Adipocyte (in vitro differentiated cells): ENCODE measurements at places on chromosomes 1 and 21.

DNA sequence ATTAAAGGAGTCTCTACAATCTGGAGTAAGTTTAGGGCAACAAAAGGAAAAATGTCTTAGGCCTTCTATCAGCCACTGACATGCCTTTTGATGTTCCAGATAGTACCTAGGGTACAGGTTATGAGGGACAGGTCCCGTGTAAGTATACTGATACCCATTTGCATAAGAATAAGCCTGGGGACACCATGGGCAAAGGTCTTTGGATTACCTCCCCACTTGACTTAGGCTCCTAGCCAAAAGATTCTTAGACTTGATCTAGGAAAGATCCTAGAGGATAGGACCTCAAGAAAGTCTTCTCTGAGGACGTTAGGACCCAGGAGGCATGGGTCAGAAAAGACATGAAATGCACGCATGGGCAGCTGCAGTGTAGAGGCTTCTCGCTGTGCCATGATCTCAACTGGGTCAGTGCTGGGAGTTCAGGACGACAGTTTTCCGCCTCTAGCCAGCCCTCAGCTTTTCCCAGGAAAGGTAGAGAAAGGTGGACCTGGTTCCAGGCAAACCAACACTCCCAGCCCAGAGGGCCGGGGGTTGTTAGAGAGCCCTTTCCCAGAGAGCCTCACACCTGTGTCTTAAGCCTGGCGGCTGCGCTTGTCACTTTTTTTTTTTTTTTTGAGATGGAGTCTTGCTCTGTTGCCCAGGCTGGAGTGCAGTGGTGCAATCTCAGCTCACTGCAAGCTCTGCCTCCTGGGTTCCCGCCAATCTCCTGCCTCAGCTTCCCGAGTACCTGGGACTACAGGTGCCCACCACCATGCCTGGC lies 26.6 kb downstream of the MSTO1 start:
- DNase-seq: no peak

DNA sequence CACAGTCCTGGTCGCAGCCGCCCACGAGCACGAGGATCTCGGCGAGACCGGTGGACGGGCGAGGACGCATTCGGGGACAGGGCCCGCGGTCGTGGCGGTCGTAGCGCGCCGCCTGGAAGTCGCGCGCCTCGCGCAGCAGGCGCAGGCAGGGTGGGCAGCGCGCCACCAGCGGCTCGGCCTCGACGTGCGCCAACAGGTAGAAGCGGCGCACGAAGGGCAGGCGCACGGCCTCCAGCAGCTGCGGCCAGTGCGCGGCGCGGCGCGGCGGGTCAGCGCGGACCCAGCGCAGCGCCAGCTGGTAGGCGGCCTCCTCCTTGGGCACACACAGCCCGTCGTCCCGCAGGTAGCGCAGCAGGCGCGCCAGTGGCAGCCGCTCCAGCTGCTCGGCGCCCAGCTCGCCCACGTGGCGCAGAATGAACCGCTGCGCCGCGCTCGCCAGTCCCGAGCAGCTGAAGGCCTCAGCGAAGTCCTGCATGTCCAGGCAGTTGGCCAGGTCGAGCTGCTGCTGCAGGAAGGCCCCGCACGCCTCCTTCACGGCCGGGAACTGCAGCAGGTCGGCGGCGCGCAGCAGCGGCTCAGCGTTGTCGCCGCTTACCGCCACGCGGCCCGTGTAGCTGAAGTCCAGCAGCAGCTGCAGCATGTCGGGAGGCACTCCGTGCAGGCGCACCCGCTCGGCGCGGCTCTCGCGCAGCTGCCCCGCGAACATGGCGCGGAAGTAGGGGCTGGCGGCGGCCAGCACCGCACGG lies 573 bp downstream of the KLHL21 start:
- DNase-seq: peak; percentile 53

DNA sequence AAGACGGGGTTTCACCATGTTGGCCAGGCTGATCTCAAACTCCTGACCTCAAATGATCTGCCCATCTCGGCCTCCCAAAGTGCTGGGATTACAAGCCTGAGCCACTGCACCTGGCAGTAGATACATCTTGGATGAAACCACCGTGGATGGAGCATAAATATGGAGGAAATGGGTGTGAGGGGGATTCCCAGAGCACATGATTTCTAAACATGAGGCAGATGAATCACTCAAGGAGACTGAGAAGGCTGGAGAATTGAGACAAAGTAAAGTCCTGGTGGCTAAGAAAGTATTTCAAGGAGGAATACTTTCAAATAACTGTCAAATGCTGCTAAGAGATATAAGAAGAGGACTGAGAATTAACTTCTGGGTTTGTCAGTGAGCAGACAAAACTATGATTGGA lies 5.4 kb upstream of the PGBD5 start:
- DNase-seq: no peak

DNA sequence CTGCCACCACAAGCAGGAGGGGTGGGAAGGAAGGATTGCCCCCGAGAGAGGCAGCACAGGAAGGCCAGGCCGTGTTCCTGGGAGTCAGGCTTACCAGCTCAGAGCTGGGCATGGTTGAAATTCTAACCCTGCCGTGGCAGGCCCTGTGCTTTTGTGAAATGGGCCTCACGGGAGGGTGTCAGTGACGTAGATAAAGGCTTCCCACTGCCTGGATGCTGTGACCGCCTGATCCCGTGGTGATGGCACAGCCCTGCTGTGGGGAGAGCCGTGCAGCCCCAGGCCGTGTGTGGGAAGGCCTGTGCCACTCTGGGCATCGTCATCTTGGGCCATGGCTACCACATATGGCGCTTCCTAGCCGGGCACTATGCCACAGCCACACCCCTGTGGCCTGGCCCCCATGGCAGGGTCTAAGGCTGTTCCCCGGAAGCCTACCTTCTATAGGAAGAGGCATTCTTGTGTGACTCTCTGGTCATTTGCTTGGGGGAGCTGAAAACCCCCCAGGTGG lies 161.3 kb downstream of the PCBP3 start:
- DNase-seq: no peak

DNA sequence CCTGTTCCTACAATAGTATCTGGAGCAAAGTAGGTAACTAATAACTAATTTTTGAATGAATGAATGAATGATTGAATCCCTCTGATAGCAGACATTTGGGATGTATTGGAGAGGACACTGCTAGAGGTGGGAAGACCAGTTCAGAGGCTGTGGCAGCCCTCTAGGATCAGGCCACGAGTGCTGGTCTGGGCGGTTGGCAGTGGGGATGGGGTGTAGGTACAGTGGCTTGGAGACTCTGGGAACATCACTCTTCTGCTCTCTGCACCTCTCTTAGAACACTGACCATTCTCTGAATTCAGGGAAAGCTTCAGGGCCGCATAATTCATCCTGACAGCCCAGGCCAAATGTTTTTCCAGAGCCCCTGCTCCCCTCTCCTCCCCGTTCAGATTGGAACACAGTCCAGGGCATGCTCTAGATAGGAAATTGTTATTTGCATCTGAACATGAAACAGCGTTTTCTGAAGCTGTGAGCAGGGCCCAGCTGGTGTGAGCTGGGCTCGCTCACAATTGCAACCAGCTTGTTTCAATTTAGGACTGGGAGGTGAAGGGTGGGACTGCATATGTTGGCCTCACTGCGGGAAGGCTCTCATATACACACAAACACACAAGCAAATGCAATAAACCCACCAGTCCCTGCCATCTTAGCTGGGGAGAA lies 253.1 kb upstream of the USP24 start:
- peak; percentile 59 for DNase-seq

GRCh38 chr1:210935905-210936304 lies 198.0 kb downstream of the KCNH1 start:
- no peak for DNase-seq

- DNase-seq: no peak
Measured at GRCh38 chr1:213772128-213773063, 215.4 kb upstream of the PROX1 start.

- no peak for DNase-seq
Measured at GRCh38 chr1:28956038-28956464, 41.7 kb downstream of the EPB41 start.

- no peak for DNase-seq
Measured at GRCh38 chr21:35981514-35982070, 78.7 kb downstream of the SETD4 start.

DNA sequence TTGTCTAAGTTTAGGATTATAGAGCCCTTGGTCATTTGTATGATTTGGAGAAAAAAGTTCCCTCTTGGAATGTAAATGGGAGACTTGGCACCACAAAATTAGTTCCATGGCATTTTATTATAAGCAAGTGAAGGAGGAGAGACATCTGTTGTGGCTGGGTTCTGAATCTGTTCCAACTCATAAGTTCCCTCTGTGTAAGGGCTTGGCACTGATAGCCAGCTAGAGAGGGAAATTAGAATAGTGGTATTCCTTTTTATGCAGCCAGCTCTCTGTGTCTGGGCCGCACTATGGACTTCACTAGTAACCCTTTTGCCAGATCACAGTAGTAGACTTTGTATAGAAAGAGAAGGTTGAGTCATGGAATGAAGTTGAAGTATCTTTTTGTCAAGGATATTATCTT lies 31.1 kb downstream of the GNAI3 start:
- no peak for DNase-seq

DNA sequence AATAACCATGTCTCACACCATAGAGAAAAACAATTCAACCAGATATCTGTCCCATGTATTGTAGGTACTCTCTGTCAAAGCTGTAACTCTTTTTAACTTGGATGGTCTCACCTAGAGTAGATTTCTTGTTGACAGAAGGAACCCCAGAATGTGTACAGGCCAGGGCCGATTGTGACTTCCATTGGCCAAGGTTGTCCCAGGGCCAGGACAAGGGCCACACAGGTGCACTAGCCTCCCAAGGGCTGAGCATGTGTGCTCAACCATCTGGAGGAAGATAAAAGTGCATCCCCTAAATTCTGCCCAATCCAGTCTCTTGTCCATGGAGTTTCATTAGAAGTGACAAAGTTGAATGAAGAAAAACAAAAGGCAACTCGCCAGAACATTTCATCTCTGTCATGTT lies 51.8 kb downstream of the SETD4 start:
- DNase-seq: no peak

GRCh38 chr1:206723805-206724472 lies 39.2 kb downstream of the MAPKAPK2 start:
- peak; percentile 74 for DNase-seq

- no peak for DNase-seq
Measured at GRCh38 chr1:1596493-1597274, 3.3 kb downstream of the FNDC10 start.

GRCh38 chr1:25710583-25711347 lies 89.2 kb upstream of the SELENON start:
- DNase-seq: peak; percentile 19

GRCh38 chr1:36963006-36963405 lies 71.3 kb downstream of the GRIK3 start:
- DNase-seq: no peak

- DNase-seq: no peak
Measured at GRCh38 chr21:44727757-44728156, 16.4 kb upstream of the TSPEAR start.

DNA sequence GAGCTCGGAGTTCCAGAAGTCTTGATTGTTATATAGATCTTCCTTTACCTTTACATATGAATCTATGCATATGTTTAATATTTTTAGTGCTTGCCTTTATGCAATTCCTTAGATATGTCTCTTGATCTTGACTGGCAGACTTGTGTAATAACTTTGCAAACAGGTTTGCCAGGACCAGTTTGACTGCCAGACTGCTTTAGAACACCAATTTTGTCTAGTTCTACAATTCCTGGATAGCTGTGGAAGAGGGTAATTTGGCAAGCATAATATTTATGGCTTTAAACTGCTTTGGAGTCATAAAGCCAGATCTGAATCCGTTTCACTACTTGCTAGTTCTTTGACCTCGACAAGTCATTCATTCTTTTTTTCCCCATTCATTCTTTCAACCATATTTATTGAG lies 250.0 kb downstream of the FAF1 start:
- DNase-seq: no peak

DNA sequence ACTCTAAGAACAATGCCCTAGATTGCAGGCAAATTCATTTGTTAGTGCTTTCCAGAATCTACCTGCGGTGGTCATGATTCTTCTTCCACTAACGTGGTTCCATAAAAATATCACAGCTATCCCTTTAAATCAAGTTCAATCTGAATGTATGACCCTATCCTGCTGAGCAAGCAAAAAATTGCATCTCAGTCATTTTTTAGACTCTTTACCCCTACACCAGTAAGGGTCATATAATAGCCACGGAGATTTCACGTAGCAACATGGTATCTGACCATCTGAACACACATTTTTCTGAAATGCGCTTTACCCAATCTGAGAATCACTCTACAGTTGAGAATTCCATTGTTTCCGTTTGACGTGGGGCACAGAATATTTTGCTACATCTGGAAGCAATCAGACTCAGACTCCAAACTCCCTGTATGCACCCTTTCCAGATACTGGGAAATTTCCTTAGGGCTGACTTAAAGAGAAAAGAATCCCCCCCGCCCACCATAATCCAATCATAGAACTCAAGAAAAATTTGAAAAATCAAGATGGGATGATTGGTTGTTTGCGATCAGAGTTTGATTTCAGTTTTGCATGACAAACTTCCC lies 699.2 kb upstream of the ZP4 start:
- peak; percentile 95 for DNase-seq

DNA sequence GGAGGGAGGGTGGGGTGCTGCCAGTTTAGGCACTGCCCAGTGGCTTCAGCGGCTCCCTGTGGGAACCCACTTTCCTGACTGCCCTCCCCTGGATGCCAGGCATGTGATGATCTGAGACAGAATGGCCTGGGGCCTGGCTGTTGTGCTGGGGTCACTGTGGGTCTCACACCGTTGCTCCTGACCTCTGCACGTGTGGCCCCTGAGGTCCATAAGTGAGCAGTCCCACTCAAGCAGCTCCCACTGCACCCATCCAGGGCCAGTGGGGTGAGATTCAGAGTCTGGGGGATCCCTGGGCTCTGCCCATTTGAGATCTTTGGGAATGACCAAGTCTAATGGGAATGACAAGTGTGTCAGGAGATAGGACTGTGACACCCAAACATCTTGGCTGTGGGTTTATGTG lies 18.0 kb downstream of the PODN start:
- no peak for DNase-seq

GRCh38 chr21:15543473-15543872 lies 186.3 kb upstream of the USP25 start:
- DNase-seq: no peak

DNA sequence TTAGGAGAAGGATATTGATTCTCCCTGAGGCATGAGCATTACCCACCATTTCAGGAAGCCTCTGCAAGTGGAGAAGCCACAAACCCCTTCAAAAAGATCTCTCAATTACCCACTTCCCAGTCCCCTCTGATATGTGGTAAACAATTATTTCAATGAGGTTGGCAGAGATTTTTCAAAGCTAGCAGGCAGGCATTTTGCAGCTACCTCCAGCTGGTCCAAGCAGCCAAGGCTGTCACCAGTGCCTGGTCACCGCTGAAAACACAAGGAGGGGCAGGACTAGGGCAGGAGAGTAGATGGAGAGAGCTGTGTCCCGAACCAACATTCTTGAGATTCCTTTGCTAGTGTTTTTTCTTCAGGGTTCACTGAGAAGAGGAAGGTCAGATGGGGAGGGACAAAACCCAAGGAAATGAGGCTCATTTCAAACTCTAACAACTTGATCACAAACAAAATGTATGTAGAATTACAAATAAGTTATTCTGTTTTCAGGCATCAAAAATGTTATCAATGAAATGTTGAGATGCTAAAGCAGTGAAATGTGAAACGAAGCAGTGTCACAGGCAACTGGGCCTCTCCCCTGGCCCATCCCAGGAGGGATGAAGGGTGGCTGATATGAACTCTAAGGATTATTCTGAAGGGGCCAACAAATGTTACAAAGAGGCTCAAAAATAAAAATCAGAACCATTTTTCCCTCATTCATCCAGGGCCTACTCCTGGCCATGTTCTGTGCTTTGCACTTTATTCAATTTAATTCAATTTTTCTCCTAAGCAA lies 22.3 kb downstream of the APP start:
- peak; percentile 38 for DNase-seq

GRCh38 chr21:45270306-45270821 lies 17.3 kb downstream of the POFUT2 start:
- DNase-seq: no peak

GRCh38 chr1:192439373-192440025 lies 122.7 kb downstream of the RGS21 start:
- peak; percentile 65 for DNase-seq
